Activated T-helper 1 cell treated with anti-CD3 and anti-CD28 coated beads, Interleukin-12 subunit alpha, Interleukin-12 subunit beta, Interleukin-2, Interleukin-4 antibody, amounts not matched to agents 30 ng/mL and 10 ng/mL and 1 ng/mL, durations not matched to agents 14 hours and 24 hours and 36 hours (primary cell): ENCODE measurements at places on chromosomes 4 and X. TPM values are rescaled to one million over a fixed set of nuclear protein-coding genes. Genes with fewer than 3 reads are reported as not detected.

Gene POU4F2
- total RNA-seq, result not detected in 2 replicates

Gene THAP9
- total RNA-seq, result 1.9 and 2.3 TPM in 2 replicates

Gene GLRB
- total RNA-seq, result not detected in 2 replicates

Gene NLGN3
- 1.1 and 1.6 TPM in 2 replicates for total RNA-seq

Gene PGAM4
- total RNA-seq, result 0.39 and 0.47 TPM in 2 replicates

Gene OCIAD2
- total RNA-seq, result 59.6 and 62.5 TPM in 2 replicates

Gene RADX
- 5.6 and 6.3 TPM in 2 replicates for total RNA-seq

Gene RNF175
- not detected in 2 replicates for total RNA-seq

Gene SCML2
- 3.0 and 3.6 TPM in 2 replicates for total RNA-seq

Gene CCNA2
- 59.9 and 64.3 TPM in 2 replicates for total RNA-seq

Gene ARX
- not detected in 2 replicates for total RNA-seq

Gene STARD8
- 2.3 and 2.6 TPM in 2 replicates for total RNA-seq

Gene ENPEP
- 0.03 and 0.37 TPM in 2 replicates for total RNA-seq

Gene PLP1
- not detected in 2 replicates for total RNA-seq

DNA sequence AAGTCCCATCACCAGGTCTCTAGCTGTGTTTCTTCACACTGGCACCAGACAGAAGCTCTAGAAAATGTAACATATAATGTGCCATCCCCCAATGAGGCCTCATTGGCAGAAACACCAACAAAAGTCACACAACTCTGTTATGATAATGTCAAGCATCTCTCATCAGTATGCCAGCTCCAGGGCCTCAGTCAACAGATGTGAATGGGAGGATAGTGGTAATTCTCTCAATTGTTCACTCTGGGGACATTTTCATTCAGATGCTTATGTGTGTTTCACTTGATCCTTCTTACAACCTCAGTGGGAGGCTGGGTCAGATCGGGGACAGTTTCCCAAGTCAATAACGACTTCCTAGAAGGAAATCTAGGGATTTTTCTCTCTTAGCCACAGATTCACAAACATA lies 57.5 kb upstream of the SCOC start:
- DNase-seq, result no peak

GRCh38 chrX:50211510-50211909 lies 6.9 kb downstream of the CCNB3 start:
- no peak for DNase-seq

GRCh38 chr4:98283219-98284189 lies 22.3 kb downstream of the RAP1GDS1 start:
- no peak for DNase-seq

- no peak for DNase-seq
Measured at GRCh38 chrX:10902001-10902400, 209.1 kb upstream of the HCCS start.

- DNase-seq, result no peak
Measured at GRCh38 chrX:100980608-100981497, 11.3 kb downstream of the ARL13A start.

DNA sequence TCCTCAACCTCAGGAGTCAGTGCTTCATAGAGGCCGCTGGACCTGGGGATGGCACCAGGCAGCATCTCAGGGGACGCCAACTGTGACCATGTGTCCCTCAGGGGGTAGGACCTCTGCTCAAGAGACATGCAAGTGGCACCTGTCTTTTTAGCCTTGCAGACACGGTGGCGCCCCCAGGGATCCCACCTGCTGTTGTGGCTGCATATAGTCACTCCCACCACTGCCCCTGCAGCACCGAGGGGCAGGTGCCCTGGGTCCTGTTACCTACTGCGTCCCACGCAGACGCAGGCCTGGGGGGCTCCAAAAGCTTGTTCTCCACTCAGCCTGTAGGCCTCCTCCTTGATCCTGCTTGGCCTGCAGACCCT lies 2.5 kb downstream of the MYL5 start:
- no peak for DNase-seq

GRCh38 chr4:11424000-11424399 lies 4.7 kb downstream of the HS3ST1 start:
- DNase-seq, result no peak

DNA sequence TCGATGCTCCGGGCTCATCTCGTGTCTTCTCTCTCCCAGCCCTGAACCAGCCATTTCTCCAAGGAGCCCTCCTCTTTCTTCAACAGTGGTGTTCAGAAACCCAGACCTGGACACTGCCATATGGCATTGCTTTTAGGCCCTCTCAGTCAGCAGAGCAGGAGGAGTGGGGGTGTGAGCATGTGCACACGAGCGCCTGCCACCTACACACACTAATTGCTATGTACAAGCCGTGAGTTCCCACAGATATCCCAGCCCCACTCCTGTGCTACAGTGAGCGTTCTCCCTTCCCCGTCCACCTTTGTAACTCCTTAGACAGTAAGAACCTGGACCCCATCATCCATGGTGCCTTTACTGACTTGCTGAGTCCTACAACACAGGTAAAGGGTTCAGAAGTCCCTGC lies 53.8 kb downstream of the TNIP2 start:
- DNase-seq, result no peak

DNA sequence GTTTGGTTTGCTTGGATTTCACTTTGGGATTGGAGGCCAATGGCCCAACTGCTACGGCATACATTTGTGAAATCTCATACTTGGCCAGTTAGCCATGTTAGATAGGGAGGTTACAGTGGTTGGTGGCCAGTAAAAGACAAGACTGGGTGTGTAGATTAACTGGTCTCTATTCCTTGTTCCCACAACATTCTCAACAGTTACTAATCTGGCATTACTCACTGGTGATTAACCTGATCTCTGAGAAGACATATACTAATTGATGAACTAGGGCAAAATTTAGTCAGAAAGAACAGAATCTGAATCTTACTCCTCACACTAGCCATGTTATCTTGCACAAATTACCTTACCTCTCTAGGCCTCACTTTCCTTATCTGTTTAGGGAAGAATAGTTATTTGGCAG lies 33.4 kb downstream of the GATB start:
- DNase-seq, result no peak

- DNase-seq, result no peak
Measured at GRCh38 chrX:133335027-133335426, 80.3 kb downstream of the GPC4 start.

DNA sequence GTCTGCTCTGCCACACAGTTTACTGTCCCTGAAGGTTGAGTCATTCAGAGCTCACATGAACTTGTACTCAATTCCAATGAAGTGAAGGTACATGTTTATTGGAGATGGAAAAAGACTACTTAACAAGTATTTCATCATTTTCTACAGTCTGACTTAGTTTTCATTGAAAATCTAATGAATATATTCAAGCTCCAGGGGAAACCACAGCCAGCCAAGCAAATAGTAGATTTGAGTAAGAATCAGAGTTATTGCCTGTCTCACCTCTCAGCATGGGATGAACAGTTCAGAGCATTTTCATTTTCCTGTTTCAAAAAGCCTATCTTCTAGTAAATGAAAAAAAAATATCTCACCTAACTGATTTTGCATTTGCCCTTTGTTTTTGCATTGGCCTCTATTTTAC lies 1249.4 kb upstream of the DIAPH2 start:
- no peak for DNase-seq

GRCh38 chr4:59063015-59063720 lies 1953.0 kb upstream of the IGFBP7 start:
- no peak for DNase-seq

- no peak for DNase-seq
Measured at GRCh38 chrX:36908801-36909675, 99.1 kb upstream of the FAM47C start.

GRCh38 chr4:74583757-74584156 lies 138.8 kb downstream of the AREG start:
- DNase-seq, result no peak

- DNase-seq, result peak; percentile 81
Measured at GRCh38 chr4:38131371-38132091, 171.3 kb downstream of the PTTG2 start.

DNA sequence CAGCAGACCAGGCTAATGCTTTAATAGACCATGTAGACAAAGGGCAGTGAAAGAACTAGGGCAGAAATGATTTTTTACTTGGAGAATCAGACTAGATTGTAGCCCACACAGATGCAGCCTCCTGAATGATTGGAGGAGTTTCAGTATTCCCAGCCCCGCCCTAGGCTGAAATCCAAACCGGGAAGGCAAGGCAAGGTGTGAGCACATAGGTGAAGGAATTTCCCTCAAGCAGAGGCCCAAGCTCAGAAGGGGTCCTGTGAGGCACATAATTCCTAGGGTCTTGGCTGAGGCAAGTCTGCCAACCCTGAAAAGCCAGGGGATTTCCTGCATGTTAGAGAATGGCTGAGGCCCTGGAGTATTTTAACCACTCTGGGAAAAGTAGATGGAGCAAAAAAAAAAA lies 56.4 kb upstream of the PAK3 start:
- no peak for DNase-seq

DNA sequence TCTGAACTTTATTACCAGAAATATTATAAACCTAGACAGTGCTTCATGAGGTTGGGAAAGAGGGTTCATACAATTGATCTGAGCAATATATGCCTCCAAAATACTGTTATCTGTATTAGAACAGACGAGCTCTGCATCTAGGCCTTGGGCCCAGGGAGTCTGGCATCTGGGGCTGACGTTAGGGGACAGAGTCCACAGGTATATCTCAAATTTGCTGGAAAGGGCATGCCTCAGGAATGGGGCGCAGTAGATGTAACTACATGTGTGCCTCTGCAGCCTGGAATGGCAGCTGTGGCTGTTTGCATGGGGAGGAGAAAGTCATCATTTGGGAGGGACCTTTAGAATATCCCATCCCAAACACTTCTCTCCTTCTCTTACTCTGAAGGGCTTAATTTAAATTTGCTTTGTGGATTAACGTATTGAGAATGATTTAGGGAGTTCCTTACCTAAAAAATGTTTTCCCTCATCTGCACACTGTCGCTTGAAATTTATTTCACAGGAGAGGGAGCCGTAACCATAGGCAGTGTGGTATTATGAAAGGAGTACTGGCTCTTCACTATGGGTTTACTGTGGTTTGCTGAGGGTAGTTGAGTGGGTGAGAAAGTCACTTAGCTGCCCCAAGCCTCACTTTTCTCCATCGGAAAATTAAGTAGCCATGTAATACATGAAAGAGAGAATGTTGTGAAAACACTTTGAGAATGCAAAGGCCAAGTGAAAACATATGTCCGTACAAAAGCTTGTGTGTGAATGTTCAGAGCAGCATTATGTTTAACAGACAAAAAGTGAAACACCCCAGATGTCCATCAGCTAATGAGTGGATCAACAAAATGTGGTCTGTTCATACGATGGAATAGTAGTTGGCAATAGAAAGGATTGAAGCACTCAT lies 5.9 kb downstream of the ADD1 start:
- no peak for DNase-seq

DNA sequence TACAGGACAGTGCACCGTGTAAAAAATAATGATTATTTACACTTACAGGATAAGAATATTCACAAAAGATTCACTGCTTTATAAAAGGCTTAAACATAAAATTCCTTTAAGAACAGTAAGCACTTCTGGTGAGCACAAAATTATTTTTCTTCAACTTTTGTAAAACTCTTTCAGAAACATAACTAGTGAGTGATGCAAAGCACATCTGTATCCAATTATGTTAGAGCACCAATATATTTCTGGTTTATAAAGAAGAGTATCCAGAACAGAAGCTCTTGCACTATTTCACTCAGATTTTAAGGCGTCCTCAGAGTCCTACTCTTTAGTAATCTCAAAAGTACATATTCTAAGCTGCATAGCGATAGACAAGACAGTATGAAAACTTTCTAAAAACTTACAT lies 276.0 kb downstream of the C4orf33 start:
- DNase-seq, result no peak

GRCh38 chrX:11533199-11533651 lies 132.5 kb downstream of the ARHGAP6 start:
- no peak for DNase-seq

DNA sequence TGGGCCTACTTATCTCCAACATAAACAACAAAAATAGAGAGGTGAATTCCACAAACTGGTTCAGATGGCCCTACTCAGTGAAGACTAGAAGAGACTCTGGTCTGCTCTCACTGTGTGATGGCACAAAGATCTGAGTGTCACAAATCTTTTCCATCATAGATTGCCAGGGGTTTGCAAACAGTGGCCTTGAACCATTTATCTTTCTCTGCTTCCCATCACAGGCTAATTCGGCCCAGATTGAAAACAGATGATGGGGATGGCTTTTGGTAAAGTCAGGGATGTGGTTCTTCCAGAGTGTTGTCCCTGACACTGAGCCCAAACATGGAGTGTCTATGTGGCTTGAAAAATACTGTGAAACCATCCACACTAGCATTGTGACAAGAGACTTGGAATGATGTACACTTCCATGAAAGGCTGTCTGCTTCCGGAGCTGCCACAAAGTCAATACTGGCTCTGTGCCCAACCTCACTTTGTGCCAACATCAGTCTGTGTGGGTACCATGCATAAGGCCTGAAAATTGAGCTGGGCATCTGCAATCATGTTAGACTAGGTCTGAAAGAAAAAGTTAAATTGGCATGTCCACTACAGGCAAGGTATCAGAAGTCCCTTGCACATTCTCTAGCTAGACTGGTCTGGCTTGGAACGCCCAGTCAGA lies 25.2 kb upstream of the PLAC1 start:
- DNase-seq, result no peak

DNA sequence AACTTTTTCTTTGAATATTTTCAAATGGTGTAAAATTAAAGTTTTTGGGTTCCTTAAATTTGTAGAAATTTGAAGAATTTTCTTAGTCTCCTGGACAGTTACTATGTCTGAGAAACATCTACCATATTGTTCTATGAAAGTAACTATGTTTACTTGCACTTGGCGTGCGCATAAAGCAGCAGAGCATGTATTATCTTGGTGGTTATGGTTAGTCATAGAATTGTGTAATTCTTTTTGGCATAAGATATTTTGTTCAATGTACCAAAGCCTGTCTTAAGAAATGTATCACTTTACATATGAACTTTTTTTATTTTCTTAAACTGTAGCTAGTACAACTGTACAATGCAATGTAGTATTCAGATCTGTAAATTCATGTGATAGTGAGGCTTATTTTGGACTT lies 49.2 kb downstream of the CDS1 start:
- DNase-seq, result no peak

GRCh38 chrX:20237864-20238263 lies 28.8 kb downstream of the RPS6KA3 start:
- no peak for DNase-seq

GRCh38 chr4:71221510-71222466 lies 117.0 kb upstream of the SLC4A4 start:
- no peak for DNase-seq

DNA sequence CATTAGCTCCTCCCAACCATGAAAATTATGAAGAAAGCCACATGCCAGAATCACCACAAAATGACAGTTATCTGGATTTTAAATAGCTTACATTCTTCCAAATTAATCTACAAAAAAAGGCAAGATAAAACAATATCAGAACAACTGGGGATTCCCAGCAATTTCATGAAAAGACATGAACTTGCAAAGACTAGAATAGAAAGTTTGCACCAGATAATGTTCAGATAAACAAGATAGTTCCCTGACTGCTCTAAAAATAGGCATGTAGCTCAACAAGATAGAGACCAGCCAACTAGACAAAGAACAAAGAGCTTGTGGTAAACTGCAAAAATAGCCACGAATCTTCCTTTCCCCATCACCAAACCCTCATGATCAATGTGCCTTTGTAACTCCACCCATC lies 30.3 kb upstream of the DDX53 start:
- no peak for DNase-seq

GRCh38 chr4:111991797-111992196 lies 153.5 kb upstream of the FAM241A start:
- no peak for DNase-seq
